KBM-7 (cell line): ENCODE measurements at places on chromosomes 1 and 21.
A peak's percentile ranks its signal among the peaks of the same experiment; 100 is the strongest.

DNA sequence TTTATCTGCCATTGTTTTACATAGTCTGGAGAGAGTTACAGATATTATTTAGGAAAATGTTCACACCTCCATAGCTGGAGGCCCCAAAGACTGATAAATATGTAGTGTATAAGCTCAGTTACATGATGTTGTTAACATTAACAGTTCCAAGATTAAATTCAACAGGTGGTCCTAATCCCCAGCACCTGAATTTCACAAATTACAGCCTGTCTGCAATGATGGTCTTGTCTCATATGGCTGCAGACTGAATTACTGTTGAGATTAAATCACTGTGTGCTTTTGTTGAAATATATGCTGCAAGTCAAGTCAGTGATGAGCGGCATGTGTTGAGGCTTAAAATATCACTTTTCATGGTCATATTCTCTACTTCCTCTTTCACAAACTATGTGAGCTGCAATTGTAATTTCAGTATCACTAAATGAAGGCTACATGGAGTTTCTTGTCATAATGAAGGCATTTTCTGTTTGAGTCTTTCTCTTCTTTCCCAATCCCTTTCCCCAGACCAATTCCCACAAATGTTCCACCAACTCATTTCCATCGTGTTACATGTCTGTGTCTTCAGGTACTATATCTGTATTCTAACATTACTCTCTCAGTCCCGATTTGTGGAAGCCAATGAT is 4.2 kb downstream of the ST6GALNAC5 start:
- no peak for DNase-seq

- DNase-seq, result no peak
Observed at GRCh38 chr1:12757836-12758235, 11.8 kb downstream of the CFAP107 start.

GRCh38 chr1:160844447-160845232 is 18.0 kb downstream of the CD244 start:
- DNase-seq, result peak; percentile 81

DNA sequence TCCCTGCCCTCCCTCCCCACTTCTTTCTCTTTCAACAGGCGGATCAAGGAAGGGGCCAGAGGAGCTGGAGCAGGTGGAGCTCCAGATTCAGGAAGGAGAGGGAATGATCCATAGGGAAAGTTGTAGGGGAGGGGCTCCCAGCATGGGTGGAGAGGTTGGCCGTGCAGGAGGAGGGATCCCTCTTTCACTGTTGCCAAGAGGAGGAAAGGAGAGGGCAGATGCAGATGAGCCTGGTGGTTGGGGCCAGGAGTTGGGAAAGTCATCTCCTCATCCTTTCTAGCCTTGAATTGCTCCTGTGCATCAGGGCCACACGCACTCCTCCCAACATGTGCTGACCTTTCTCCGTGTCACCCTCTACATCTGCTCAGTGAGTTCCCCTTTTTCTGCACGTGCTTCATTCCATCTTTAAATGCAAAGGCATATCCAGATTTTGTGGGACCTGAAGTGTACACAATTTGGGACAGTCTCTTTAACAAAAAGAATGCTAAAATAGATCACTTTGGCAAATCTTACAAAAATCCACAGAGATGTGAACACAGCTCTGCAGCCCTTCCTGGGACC is 32.4 kb downstream of the ZBTB18 start:
- DNase-seq, result peak; percentile 38

DNA sequence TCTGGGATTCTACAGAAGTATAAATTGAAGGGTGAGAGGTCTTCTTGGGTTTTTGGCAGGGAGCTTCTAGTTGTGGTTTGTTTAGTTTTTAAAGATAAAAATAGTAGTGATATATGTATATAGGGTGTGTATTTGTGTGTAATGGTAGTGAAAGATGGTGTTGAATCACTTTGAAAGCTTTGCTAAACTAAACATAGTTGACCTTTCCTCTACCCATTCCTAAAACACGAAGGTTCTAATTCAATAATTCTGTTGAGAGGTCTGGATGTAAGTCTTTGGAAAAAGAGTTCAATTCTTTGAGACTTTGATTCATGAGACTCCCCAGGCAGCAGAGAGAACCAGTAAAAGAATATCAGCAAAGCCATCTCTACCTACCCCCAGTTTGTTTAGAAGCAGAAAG is 247.9 kb upstream of the DUSP10 start:
- DNase-seq, result no peak

DNA sequence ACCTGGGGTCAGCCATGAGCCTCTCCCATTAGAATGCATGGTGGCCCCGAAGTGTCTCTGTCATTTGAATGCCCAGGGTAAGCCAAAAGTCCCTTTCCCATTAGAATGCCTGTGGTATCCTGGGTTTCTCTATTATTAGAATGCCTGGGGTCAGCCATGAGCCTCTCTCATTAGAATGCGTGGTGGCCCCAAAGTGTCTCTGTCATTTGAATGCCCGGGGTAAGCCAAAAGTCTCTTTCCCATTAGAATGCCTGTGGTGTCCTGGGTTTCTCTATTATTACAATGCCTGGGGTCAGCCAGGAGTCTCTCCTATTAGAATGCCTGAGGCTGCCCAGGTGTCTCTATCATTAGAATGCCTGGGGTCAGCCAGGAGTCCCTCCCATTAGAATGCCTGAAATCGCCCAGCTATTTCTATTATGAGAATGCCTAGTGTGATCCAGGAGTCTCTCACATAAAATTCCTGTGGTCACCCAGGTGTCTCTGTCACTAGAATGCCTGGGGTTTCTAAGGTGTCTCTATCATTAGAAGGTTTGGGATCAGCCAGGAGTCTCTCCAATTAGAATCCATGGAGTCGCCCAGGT is 65.5 kb downstream of the RNF187 start:
- no peak for DNase-seq

DNA sequence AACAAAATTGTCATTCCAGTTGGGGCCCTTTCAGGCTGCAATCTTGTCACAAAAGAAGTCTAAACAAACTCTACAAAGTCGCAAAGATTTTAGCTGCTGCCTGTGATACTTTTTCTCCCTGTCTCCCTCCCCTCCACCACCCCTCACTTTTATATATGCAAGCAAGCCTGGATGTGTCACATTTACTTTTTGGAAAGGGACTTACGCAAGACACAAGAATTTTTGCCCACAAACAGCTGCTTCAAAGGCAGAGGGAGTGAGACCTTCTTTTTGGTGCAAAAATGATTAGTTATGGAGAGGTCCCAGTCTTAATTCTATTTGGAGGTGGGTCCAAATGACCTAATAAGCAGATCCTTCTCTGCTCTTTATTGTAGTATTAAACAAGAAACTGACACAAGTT is 22.9 kb upstream of the RALGPS2 start:
- no peak for DNase-seq

GRCh38 chr1:3135073-3135702 is 66.2 kb downstream of the PRDM16 start:
- DNase-seq, result no peak

- DNase-seq, result peak; percentile 64
Observed at GRCh38 chr21:41361786-41362604, at the start of gene MX2. Gene MX2, plus strand, starts transcription at chr21:41362027. Its CDS starts 14,880 bp downstream, at chr21:41376907.

DNA sequence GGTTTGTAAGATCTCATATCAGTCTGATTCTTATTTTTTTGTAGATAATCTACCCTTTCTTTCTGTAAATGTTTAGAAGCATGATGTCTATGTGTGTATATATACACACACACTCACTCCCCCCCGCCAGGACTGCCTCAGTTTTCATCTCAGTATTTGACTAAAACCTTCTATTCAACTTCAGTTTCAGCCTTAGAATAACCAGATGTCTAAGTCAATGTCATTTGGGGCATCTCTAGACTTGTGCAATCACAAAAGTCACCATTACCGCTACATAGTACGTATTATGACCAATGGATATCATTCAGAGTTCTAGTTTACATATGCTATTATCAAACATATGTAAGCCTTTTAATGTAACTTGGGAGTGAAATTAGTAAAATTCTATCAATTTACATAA is 53.3 kb upstream of the BOLA1 start:
- no peak for DNase-seq

DNA sequence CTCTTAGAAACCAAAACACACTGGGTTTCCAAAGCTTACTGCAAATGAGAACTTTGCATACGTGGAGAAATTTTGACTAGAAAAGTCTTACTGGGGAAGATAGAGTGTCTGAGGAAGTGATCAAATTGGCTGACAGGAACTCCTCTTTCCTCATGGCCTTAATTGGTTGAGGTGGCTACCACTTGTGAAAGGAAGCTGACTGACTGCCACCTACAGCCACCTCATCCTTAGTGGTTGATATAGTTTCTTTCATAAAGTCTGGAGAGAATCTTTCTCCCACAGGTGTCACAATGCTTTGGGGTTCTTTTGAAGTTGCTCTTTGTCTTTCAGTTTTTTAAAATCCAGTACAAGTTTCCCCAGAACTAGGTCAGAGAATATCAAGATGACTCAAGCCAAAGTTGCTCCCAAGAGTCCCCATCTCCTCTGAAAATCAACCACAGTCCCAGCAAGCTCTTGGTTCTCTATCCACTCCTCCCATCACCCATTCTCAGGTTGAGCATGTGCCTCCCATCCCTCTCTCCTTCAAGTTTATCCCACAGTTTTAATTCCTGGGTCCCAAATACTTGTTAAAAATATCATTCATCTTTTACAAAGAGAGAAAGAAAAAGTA is 43.3 kb downstream of the GPR88 start:
- DNase-seq, result no peak

DNA sequence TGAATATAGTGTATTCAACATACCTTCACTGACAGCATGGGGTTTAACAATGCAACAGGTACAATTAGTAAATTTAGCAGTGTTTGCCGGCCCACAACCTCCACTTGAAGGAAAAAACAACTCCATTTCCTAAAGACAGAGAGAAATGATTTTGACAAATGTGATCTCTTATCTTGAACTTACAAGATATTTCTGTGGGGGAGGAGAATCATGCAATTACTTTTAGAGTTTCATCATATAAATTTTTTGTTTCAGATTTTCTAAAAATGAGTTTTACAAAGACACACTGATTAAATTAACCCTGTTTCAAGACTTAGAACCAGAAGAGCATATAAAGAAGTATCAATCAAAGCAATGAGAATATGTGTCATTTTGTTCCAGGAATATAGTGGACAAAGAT is 80.3 kb downstream of the NME7 start:
- DNase-seq, result no peak

- no peak for DNase-seq
Observed at GRCh38 chr1:110188035-110188618, 22.0 kb upstream of the KCNC4 start.

DNA sequence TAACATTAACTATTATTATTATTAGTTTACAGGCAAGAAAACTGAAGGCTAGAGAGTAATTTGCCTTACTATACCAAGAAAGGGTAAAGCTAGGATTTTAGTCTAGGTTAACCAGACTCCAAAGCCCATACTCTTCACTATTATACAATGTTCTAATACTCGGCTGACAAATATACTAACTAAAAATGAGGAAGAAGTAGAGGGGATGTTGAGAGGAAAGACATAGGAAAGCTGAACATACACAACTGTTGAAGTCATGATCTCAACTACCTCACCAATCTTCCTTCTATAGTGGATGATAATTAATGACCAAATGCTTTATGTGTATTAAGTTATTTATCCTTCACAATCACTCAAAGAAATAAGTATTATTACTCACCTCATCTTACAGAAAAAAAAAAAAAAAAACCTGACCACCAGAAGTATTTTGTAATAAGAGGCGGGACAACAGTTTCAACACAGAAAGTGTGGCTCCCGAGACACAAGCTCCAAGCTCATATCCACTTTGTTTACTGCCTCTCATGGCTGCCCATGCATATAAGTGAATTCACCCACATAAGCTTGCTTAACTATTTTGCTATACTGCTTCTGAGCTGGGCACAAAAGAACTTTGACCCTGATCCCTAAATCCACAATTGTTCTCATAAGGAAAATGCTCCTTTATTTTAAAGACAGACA is 78.0 kb downstream of the USP1 start:
- DNase-seq, result no peak

GRCh38 chr21:42042651-42043050 is 28.5 kb upstream of the UMODL1 start:
- DNase-seq, result no peak
